ENCODE measurements at places on chromosomes 13 and 19. TPM values are rescaled to one million over a fixed set of nuclear protein-coding genes. Genes with fewer than 3 reads are reported as not detected.
A peak's percentile ranks its signal among the peaks of the same experiment; 100 is the strongest.

SYDE1 gene
- total RNA-seq, result 0.09 TPM

DLL3 gene
- total RNA-seq, result 0.26 TPM

FAM216B gene
- not detected for total RNA-seq

SULT2A1 gene
- not detected for total RNA-seq

GNG7 gene
- not detected for total RNA-seq

CGB3 gene
- not detected for total RNA-seq

TMEM238 gene
- total RNA-seq, result 23.0 TPM

RAB3D gene
- 5.1 TPM for total RNA-seq

ACP5 gene
- 58.8 TPM for total RNA-seq

GSX1 gene
- not detected for total RNA-seq

DNA sequence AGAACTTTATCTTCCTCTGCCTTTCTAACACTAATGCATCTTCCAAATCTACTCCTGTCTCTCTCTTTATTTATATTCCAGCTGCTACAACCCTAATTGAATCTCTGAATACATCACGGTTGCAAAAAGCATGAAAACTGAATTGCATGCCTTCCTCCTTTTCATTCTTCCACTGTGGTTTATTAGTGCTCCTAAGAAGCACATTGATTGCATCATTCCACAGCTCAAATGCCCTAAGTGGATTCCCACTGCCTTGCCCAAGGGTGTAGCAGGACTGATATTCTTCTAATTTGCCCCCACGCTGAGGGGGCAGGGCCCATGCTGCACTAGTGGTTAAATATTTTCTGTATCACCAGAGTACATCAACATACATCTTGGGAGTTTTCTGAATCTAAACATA, 640.8 kb downstream of the EFNB2 start:
- DNase-seq, result no peak
- H3K27ac ChIP-seq, result no peak overlapping the region
- no peak overlapping the region for H3K4me3 ChIP-seq
- H3K4me1 ChIP-seq, result no peaks in the 10 kb centered on the region
- H3K27me3 ChIP-seq, result no peaks in the 10 kb centered on the region

GRCh38 chr13:58500938-58501337, 869.4 kb downstream of the PCDH17 start:
- H3K4me1 ChIP-seq, result no peaks in the 10 kb centered on the region
- no peak overlapping the region for H3K4me3 ChIP-seq
- DNase-seq, result no peak
- H3K27ac ChIP-seq, result no peak overlapping the region
- no peaks in the 10 kb centered on the region for H3K27me3 ChIP-seq

GRCh38 chr13:41492432-41493260, 35.3 kb downstream of the RGCC start:
- peak overlapping the region; percentile 93 for H3K27ac ChIP-seq
- no peaks in the 10 kb centered on the region for H3K36me3 ChIP-seq
- H3K4me1 ChIP-seq, result peaks cover 48% of the 10 kb centered on the region
- no peak for DNase-seq

DNA sequence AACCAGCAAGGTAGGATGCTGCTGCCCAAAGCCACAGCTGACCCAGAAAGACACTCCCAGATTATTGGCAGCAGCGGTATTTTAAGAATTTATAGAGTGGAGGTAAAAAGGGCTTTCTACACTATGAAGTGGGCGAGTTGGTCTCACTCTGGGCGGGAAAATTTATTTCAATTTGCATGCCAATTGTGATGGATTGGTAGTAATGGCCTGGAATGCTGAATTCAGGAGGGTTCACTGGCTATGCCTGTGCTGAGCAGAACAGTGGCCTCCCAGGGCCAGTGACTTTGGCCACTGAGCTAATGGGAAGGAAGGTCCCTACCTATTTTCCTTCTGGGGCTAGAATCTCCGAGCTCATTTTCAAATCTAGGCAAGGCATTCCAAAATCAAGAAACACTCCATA, 243.5 kb downstream of the TSHZ3 start:
- H3K36me3 ChIP-seq, result no peaks in the 10 kb centered on the region
- no peak overlapping the region for H3K27ac ChIP-seq
- H3K4me1 ChIP-seq, result peaks cover 6% of the 10 kb centered on the region
- no peak overlapping the region for H3K4me3 ChIP-seq

DNA sequence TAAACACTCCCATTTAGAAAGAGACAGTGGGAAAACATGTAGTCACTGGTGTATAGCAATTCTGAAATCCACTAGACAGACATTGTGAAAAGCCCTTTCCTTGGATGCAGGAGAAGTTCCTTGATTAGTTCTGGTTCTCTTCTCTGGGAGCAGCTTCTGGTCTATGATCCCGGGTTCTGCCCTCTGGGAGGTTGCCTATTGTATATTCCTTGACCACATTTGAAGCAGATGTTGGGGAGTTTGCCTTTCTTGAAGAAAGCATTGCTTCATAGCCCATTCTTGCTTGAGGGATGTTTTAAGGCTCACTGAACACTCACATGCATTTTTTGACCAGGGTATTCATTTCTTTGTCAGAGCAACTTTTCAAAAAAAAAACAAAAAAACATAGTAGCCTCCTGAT, 211.9 kb downstream of the NDFIP2 start:
- H3K36me3 ChIP-seq, result no peaks in the 10 kb centered on the region
- no peaks in the 10 kb centered on the region for H3K27me3 ChIP-seq
- DNase-seq, result no peak
- no peaks in the 10 kb centered on the region for H3K4me1 ChIP-seq
- H3K27ac ChIP-seq, result no peak overlapping the region

- H3K27me3 ChIP-seq, result no peaks in the 10 kb centered on the region
- H3K27ac ChIP-seq, result no peak overlapping the region
- H3K4me3 ChIP-seq, result no peak overlapping the region
- no peak for DNase-seq
- no peaks in the 10 kb centered on the region for H3K36me3 ChIP-seq
Measured at GRCh38 chr13:54637366-54637765, 1608.8 kb downstream of the OLFM4 start.

- no peak for DNase-seq
- no peak overlapping the region for H3K27ac ChIP-seq
- H3K4me1 ChIP-seq, result peaks cover 7% of the 10 kb centered on the region
- no peaks in the 10 kb centered on the region for H3K36me3 ChIP-seq
- H3K27me3 ChIP-seq, result peaks cover 7% of the 10 kb centered on the region
- no peak overlapping the region for H3K4me3 ChIP-seq
Measured at GRCh38 chr13:46103037-46103436, 1.8 kb downstream of the CPB2 start.

GRCh38 chr13:102869948-102870676, 24.3 kb downstream of the ERCC5 start:
- H3K27ac ChIP-seq, result peak overlapping the region; percentile 54
- DNase-seq, result no peak
- H3K36me3 ChIP-seq, result peaks cover 53% of the 10 kb centered on the region
- H3K4me1 ChIP-seq, result peaks cover 40% of the 10 kb centered on the region
- no peaks in the 10 kb centered on the region for H3K27me3 ChIP-seq

GRCh38 chr19:21130097-21130775, 11.6 kb upstream of the ZNF431 start:
- no peak overlapping the region for H3K4me3 ChIP-seq
- no peaks in the 10 kb centered on the region for H3K27me3 ChIP-seq
- H3K27ac ChIP-seq, result no peak overlapping the region
- peaks cover 14% of the 10 kb centered on the region for H3K36me3 ChIP-seq
- DNase-seq, result no peak

- H3K27ac ChIP-seq, result no peak overlapping the region
- no peak for DNase-seq
- H3K36me3 ChIP-seq, result no peaks in the 10 kb centered on the region
- no peak overlapping the region for H3K4me3 ChIP-seq
- no peaks in the 10 kb centered on the region for H3K4me1 ChIP-seq
- no peaks in the 10 kb centered on the region for H3K27me3 ChIP-seq
Measured at GRCh38 chr13:83248751-83249150, 633.5 kb downstream of the SLITRK1 start.

DNA sequence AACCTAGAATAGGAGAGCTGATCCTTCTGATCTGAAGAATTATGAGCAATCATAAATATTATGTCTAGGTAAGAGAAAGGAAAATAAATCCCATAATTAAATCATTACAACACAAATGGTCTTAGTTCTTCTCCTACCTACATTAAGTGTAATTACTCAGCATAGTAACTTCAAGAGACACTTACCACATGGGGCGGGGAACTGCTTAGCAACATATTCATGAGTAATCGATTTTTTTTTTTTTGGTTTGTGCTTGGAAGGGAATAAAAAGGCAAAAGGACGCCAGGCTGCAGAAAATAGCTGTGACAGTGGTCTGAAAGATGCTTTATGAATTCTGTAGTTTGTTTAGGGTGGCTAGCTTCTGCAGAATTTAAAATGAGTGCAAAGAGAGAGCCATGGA, 103.3 kb upstream of the HTR2A start:
- DNase-seq, result no peak
- H3K4me1 ChIP-seq, result no peaks in the 10 kb centered on the region
- no peaks in the 10 kb centered on the region for H3K36me3 ChIP-seq
- H3K27me3 ChIP-seq, result peaks cover 2% of the 10 kb centered on the region
- H3K4me3 ChIP-seq, result no peak overlapping the region
- no peak overlapping the region for H3K27ac ChIP-seq

GRCh38 chr13:65725006-65725405, 1505.1 kb downstream of the PCDH9 start:
- H3K4me3 ChIP-seq, result no peak overlapping the region
- no peaks in the 10 kb centered on the region for H3K4me1 ChIP-seq
- H3K27me3 ChIP-seq, result no peaks in the 10 kb centered on the region
- no peaks in the 10 kb centered on the region for H3K36me3 ChIP-seq
- DNase-seq, result no peak

- H3K27me3 ChIP-seq, result no peaks in the 10 kb centered on the region
- H3K4me3 ChIP-seq, result no peak overlapping the region
- no peak for DNase-seq
- no peak overlapping the region for H3K27ac ChIP-seq
- no peaks in the 10 kb centered on the region for H3K4me1 ChIP-seq
Measured at GRCh38 chr13:104477261-104477660, 1411.0 kb upstream of the SLC10A2 start.

GRCh38 chr13:44331446-44331845, 42.2 kb upstream of the SERP2 start:
- no peak overlapping the region for H3K27ac ChIP-seq
- peaks cover 16% of the 10 kb centered on the region for H3K27me3 ChIP-seq
- H3K36me3 ChIP-seq, result no peaks in the 10 kb centered on the region
- no peak for DNase-seq
- H3K4me1 ChIP-seq, result peaks cover under 1% of the 10 kb centered on the region
- no peak overlapping the region for H3K4me3 ChIP-seq

- no peak overlapping the region for H3K4me3 ChIP-seq
- H3K4me1 ChIP-seq, result no peaks in the 10 kb centered on the region
- H3K27ac ChIP-seq, result no peak overlapping the region
- no peaks in the 10 kb centered on the region for H3K27me3 ChIP-seq
Measured at GRCh38 chr13:38662362-38662761, 24.5 kb upstream of the FREM2 start.

DNA sequence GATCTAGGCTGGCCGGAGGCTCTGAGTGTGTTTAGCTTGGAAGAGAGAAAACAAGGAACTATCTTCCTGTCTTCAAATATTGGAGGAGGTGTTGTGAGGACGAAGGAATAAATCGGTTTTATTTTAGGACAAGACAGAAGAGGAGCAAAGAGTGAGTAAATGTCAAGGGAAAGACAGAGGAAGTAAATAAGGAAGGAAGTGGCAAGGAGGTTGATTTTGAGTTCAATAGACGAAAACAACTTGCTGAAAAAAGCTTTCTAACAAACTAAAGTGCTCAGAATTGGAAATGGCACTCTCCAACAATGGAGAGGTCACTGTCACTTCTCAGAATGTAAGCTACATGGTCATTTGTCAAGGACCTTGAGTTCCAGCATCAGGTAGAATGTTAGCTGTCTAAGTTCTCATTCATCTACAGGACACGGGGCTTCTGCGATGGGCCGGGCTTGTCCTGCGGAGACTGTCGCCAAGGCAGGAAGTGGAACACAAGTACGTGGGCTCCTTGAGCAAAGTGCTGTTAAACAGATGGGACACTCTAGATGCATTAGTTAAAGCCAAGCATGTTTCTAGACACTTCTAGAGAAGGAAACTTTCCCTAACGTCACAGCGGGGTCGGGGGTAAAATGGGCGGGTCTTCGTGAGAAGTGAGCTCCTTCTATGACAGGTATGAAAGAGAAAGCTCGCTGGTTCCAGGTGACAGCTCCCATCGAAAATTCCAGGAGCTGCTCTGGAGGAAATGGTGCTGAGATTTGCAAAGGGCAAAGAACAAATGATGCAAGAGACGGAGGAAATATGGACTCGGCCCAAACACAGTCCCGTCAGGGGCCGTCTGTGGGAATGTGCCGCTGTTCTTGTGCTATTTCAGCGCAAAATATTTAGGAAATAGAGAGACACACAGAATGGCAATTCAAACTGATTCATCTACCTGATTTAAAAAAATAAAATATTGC, 103.9 kb upstream of the UBL3 start:
- H3K4me3 ChIP-seq, result peak overlapping the region; percentile 64
- peaks cover 45% of the 10 kb centered on the region for H3K4me1 ChIP-seq
- peak overlapping the region; percentile 91 for H3K27ac ChIP-seq
- DNase-seq, result peak; percentile 78
- H3K27me3 ChIP-seq, result no peaks in the 10 kb centered on the region

GRCh38 chr13:62779161-62779560, 1363.5 kb upstream of the PCDH20 start:
- no peaks in the 10 kb centered on the region for H3K36me3 ChIP-seq
- no peaks in the 10 kb centered on the region for H3K27me3 ChIP-seq
- no peak for DNase-seq
- no peak overlapping the region for H3K27ac ChIP-seq
- no peaks in the 10 kb centered on the region for H3K4me1 ChIP-seq

DNA sequence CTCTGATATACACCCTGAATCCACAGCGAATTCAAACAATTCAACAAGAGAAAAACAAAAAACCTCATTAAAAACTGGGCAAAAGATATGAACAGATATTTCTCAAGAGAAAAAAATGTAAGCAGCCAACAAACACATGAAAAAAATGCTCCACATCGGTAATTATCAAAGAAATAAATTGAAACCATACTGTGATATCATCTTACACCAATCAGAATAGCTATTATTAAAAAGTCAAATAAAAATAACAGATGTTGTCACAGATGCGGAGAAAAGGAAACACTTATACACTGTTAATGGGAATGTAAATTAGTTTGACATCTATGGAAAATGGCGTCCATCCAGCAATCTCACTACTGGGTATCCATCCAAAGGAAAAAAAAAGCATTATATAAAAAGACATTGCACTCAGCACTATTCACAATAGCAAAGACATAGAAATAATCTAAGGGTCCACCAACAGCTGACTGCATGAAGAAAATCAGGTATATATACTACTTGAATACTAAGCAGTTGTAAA, 1495.0 kb upstream of the PCDH20 start:
- H3K4me3 ChIP-seq, result no peak overlapping the region
- no peak overlapping the region for H3K27ac ChIP-seq
- no peak for DNase-seq
- no peaks in the 10 kb centered on the region for H3K36me3 ChIP-seq

- H3K27me3 ChIP-seq, result peaks cover 3% of the 10 kb centered on the region
- no peak for DNase-seq
- H3K4me1 ChIP-seq, result no peaks in the 10 kb centered on the region
- H3K36me3 ChIP-seq, result no peaks in the 10 kb centered on the region
- no peak overlapping the region for H3K27ac ChIP-seq
- H3K4me3 ChIP-seq, result no peak overlapping the region
Measured at GRCh38 chr13:110328573-110328972, 21.5 kb downstream of the COL4A2 start.

All from activated CD8-positive, alpha-beta memory T cell treated with anti-CD3 and anti-CD28 coated beads, Interleukin-2, amount 10 ng/mL, durations not matched to agents 7 days and 5 days (primary cell).